ENCODE measurements at places on chromosomes 11 and 22.

DNA sequence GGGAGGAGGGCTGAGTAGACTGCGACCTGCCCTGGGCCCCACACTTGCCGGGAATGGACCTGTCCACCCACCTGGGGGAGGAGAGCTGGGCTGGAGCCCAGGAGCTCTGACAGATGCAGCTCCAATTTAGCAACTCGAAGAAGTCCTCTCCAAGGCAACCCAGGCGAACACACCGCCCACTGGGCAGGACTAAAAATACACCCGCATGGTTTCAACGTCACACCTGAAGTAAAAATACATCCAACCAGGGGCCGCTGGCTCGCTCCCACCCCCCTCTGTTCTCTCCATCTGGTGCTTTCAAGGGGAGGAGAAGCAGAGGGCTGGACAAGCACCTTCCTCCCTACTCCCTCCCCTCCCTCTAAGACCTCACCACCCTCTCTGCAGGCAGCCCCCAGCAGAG, 119.9 kb downstream of the FEZ1 start:
- no peak for DNase-seq

DNA sequence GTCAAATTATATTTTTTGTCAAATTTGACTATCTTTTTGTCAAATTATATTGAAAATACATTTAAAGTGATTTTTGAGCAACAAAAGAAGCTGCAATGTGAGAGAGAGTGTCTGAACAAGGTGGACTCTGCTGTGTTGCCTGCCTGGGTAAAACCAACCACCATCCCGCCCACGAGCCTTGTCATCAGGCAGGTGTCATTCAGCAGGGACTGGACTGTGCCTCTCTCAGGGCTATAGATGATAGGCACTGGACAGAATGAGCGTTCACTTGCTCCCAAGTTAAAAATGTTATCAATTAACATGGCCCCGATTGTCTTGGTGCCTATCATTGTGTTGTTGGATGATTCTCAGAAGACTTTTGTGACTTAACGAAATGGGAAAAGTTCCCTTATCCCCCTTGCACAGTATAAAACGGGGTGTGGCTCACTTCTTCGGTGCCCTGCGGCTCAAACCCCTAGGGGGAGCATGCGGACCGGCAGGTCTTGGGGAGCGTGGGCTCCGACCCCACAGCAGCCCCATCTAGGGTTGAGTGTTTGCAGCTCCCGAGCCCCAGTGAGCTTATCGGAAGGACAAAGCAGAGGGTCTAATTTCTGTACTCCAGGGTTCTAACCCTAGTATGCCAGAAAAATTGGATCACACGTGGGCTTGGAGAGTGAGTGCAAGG, 1.7 kb downstream of the APOL5 start:
- no peak for DNase-seq

DNA sequence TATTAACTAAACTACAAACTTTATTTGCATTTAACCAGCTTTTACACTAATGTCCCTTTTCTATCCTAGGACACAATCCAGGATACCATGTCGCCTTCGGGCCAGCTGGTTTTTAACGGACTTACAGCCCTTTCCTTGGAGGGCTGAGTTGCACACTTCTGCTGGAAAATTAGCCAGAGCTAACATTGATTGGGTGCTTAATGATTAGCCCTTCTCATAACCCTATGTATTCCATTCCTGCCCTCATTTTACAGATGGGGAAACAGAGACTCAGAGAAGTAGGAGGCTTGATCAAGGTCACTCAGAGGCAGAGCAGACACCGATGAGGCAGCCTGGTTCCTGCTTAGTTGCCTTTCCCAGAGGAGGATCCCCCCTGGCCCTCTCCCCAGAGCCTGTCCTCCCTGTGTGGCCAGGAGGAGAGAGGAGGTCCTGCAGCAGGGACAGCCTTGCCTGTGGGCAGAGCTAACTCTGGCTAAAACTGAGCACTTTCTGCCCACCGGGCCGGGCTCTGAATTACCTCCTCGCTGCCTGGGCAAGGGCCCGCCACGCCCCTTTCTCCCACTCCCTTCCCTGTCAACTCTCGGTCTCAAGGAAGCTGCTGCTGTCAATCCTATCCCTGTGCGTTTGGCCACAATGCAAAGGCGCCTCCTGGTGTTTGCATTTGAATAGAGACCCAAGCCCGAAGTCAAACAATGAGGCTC, 59.6 kb upstream of the PAX6 start:
- DNase-seq = peak; percentile 91

- DNase-seq = no peak
These were observed 481.8 kb upstream of the TENM4 start for GRCh38 chr11:79922641-79923040.

DNA sequence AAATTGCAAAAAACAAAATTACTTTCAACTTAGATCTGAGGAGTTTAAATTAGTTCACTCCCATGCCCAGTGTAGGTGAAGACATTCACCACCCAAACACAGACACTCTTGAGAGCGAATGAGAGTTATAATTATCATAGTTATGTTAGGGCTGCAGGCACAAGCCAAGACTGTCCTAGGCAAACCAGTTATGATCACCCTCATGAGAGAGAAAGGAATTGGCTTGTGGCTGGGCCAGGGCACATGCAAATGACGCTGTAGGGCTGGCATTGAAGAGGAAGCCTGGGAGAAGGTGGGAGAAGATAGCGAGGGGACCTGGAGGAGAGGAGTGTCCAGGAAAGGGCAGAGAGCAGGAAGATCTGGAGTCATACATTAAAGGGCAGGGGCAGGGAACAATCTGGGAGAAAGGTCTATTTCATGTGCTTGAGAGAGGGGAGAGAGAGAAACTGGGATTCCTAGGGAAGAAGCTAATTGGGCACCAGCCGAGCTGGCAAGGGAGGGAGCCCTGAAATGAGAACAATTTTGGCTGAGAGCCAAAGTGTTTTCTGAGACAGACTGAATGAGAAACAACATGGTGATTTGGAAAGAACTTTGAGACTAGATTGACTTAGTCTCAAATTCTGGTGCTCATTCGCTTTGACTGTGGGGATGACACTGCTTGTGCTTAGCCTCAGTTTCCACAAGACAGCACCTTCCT, 279.9 kb downstream of the KIRREL3 start:
- no peak for DNase-seq

GRCh38 chr11:20368438-20368837, 4.9 kb downstream of the HTATIP2 start:
- DNase-seq = no peak

GRCh38 chr22:40224702-40225101, 47.0 kb downstream of the TNRC6B start:
- no peak for DNase-seq

- no peak for DNase-seq
These were observed 11.4 kb upstream of the ANKK1 start for GRCh38 chr11:113376156-113376555.

- DNase-seq = no peak
These were observed 92.4 kb upstream of the BID start for GRCh38 chr22:17866621-17867020.

DNA sequence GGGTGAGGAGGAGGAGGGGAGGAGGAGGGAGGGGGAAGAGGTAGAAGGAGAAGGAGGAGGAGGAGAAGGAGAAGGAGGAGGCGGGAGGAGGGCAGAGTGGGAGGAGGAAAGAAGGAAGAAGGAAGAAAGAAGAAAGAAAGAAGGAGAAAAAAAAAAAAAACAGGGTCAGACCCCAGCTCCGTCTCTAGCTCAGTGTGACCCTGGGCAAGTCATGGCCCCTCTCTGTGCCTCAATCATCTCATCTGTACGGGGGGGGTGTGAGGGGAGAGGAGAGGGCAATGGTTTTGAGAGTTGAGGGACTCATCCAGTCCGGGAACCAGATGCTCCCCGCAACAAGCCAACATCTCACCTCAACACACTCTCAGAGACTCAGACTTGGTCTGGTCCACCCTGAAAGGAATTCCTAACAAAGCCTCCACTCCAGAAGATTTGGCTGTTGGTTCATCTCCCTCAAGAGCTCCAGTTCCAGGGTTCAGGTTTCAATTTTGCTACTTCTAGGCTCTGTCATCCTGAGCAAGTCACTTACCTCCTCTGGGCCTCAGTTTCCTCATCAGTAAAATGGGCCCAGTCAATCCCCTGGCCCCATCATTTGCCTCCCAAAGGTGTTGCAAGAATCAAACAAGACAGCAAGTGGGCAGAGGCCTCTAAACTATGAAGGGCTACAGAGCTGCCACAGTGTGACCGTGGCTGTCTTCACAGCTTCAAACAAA, 7.7 kb downstream of the CARD10 start:
- DNase-seq = no peak

DNA sequence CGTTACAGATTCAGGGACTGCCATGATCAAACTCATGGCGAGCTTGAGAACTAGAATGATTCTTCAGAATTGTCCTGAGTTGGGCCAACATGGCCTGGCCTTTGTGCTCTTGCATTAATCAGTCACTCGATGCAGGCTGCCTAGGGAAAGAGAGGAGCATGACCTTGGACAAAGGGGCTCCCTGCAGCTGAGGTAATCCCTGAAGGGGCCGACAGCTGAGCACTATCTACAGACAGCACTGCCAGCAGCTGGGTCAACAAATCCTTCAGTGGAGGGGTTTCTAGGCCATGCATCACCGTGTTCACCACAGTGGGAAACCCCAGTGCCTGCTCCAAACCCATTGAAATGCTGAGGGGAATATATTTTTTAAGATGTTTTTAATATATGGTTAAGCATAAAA, 159.5 kb upstream of the POU2AF2 start:
- DNase-seq = no peak

DNA sequence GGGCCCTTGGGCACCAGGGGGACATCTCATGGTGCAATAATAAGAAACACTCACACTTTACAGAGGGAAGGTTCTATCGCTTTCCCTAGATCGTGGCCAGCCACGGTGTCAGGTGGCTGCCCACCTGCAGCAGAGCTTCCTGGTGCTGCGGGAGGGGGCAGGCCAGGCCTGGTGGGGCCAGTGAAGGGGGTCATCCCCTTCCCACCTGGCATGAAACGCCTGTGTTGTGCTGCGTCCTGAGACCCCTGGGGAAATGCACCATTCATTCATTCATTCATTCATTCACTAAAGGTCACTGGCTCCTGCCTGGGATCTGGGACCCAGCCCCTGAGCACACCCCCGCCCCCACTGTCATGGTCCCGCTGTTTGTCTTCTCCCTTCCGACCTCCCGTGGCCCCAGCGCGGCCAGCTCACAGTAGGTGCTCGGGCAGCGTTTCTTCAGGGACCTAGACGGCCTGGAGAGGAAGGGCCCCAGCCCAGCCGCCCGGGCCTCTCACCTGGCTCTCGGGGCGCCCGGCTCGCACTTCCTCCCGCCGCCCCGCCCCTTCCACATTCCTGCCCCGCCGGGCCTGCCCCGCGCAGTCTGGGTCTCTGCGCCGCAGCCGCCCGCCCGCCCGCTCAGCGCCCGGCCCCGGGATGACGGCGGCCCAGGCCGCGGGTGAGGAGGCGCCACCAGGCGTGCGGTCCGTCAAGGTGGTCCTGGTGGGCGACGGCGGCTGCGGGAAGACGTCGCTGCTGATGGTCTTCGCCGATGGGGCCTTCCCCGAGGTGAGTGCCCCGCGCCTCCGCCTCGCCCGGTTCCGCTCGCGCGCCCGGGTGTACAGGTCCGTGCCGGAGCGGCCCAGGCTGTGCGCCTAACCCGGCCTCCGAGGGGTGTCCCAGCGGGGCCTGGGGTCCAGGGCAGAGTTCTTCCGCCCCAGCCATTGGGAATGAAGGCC, at the start of gene RHOD:
Gene RHOD (plus strand): TSS at position 581 of the 938 bp plus-strand sequence. CDS start 56 bp downstream, at position 637.
- no peak for DNase-seq

DNA sequence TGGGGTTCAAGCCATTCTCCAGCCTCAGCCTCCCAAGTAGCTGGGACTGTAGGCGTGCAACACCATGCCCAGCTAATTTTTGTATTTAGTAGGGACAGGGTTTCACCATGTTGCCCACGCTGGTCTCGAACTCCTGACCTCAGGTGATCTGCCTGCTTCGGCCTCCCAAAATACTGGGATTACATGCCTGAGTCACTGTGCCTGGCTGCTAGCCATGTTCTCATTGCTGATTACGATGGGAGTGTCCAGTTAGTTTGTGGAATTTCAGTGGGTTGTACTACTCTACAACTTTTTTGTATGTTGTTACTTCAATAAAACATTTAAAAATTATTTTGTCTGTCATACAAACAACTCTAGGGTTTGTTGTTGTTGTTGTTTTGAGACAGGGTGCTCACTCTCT, 4.8 kb upstream of the VPS11 start:
- no peak for DNase-seq

DNA sequence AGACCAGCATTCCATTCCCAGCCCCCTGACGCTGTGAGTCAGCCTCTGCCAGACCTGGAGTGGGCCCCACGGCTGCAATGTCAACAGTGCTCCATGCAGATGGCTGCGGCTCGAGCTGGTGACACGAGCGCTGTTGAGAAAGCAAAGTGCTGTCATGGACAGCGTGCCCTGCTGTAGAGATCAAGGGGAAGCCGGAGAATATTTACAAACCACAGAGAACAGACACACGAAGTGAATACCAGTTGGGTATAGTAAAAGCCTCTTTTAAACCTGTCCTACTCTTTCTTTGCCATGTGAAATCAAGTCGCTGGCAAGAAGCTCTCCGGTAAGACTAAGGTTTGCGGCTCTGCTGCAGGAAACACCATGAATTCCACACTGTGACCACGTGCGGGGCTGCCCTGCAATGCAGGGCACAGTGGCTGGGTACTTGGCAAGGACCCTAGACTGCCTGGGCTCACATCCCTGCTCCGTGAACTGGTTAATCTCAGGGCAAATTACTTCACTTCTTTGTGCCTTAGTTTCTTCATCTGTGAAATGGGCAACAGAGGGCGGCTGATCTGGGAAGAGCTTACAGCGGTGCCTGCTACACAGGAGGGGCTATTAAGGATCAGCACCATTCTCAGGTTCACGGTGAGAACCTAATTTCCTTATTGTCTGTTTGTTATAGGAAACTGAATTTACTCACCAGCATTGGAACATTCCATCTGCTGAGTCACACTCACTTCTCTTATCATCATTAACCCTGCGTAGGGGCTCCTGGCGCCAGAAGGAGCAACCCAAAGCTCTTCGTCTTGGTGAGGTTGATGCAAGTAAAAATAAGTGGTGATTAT, 27.8 kb upstream of the ELFN2 start:
- no peak for DNase-seq

GRCh38 chr11:109958131-109958820, 134.9 kb upstream of the ZC3H12C start:
- DNase-seq = no peak

- DNase-seq = no peak
These were observed 325.8 kb downstream of the FAT3 start for GRCh38 chr11:92550411-92550810.

GRCh38 chr22:45863981-45864751, 112.8 kb downstream of the WNT7B start:
- peak; percentile 85 for DNase-seq

DNA sequence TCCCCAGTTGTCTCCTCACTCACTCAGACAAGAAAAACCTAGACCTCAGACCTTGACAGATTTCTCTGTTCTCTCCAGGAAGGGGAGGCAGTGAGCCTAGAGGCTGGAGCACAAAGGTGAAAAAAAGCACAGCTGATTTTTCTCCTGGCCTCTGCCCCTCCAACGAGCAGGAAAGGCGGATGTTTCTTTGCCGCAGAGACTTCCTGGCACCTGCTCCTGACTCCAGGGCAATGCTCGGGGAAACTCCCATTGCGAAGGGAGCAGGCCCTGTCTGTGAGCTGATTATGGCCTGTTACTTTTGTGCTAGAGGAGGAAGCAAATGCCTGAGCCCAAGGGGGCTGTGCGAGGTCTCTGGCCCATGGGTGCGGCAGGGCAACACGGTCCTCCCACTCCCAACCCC, 25.4 kb downstream of the MS4A10 start:
- no peak for DNase-seq

- DNase-seq = no peak
These were observed 15.5 kb upstream of the TMPRSS5 start for GRCh38 chr11:113721462-113722066.

Measured in retina (tissue), 1 donor.